Astrocyte of the hippocampus (primary cell): ENCODE measurements at places on chromosomes 16 and 17.

- peak; percentile 36 for DNase-seq
Measured at GRCh38 chr17:81831957-81832607, 1.0 kb downstream of the MCRIP1 start.

DNA sequence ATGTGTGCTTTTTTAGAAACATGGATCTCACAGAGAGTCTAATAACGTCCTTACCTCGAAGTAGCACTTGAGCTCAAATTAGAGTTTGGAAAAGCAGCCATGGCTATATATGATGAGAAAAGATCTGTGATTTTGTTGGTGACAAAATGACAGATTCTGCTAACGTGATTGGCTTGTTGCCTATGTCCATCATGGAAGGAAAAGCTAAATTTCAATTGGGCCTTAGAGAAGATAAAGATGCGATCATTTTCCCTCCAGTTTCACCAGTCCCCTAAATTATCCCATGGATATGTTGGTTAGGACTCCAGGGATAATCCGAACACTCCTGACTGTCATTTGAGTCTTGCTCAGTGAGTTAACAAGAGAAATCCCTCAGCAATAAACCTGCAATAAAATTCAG, 175.8 kb downstream of the C16orf95 start:
- no peak for DNase-seq

GRCh38 chr16:79430191-79430678, 170.3 kb downstream of the MAF start:
- DNase-seq = no peak

GRCh38 chr17:69170377-69170776, 28.7 kb upstream of the ABCA6 start:
- DNase-seq = no peak

GRCh38 chr16:13052431-13052830, 151.0 kb downstream of the SHISA9 start:
- DNase-seq = no peak

GRCh38 chr16:65538976-65539375, 417.1 kb upstream of the CDH11 start:
- peak; percentile 39 for DNase-seq

DNA sequence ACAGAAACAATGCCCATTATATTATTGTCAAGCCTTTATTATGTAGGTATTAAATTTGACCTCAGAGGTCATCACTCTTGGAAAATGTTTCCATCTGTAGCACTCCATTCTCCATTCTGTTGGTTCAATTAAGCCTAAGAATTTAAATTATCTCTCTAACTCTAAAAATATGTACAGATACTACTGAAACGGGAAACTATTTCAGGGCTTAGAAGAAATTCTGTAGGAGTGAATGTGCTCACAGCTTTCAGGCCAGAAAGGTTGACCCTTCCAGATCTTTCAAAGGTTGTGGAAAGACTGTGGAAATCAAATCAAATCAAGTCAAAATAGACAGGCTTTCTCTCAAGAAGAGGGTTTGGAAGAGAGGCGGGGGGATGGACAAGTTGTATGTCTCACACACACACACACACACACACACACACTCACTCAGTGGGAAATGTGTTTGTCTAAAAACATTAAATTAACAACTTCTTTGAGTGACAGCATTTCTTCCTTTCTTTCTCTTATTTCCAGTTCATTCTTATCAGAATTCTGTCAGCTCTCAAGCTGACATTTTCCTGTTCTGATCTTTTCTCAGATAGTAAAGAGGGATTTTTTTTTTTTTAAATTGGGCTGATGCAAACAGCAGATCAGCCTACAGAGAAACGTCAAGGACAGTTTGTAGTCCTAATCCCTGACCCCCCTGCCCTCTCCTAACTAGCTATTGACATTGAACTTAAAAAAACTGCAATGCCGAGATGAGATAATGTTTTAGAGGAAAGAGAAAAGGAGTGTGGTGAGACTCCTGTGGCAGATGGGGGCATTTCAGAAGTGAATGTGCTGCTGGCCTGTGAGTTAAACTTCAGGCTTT, 139.0 kb upstream of the ZFHX3 start:
- no peak for DNase-seq

DNA sequence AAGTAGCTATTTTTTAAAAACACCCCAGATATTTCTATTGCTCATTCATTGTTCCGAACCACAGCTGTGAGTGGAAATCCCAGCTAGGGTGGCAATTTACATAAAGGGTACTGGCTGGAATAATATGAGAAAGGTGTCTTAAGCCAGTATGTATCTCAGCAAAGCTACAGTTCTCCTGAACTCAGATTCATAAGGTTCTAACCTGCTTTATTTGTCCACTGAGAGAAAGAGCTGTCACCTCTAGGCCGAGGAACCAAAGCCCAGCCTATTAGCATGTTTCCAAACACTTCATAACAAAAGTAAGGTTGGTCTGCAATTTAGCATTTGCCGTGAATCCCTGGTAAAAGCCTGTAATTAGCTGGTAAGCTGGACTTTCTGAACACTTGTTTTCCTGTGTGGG, 57.0 kb upstream of the CLEC19A start:
- DNase-seq = peak; percentile 47

DNA sequence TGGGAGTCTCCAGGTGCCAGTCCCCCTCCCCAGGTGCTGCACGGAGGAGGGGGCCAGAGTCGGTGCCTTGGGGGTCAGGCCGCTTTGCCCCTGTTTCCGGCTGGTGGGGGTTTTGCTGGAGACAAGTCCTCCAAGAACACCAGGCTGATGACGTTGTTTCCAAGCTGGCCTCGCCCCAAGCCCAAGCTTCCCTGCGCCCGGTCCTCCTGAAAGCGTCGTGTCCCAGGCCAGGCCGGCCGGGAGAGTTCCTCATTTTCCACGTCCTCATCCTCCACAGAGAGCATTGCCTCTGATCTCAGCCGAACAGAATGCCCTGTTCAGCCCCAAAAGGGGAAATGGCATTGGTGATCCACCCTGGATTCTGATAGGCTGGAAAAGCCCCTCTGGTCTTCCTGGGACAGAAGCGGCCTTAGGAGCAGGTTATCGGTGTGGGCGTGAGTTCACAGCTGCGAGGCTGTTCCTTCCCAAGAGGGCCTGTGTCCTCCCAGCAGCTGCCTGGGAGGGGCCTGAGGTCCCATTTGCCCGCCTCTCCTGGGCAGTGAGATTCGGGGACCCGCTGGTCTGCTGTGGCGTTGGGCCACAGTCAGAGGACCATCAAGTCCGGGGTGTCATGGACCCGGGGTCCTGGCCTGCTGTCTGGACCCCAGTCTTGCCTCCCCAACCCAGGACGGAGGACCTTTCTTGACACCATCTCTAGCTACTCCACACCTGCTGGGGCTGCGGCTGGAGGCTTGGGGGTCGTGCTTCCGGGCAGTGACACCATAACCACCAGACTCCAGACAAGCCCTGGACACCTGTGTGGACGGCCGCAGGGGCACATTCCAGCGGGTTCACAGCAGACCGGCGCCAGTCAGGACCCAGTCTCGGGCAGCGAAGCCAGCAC, 7.1 kb downstream of the SOX8 start:
- no peak for DNase-seq

- DNase-seq = no peak
Measured at GRCh38 chr16:64808474-64808873, 313.4 kb downstream of the CDH11 start.

- no peak for DNase-seq
Measured at GRCh38 chr17:47690121-47690520, 3.8 kb upstream of the TBKBP1 start.

- DNase-seq = peak; percentile 71
Measured at GRCh38 chr16:1773703-1774447, 941 bp upstream of the MRPS34 start.

DNA sequence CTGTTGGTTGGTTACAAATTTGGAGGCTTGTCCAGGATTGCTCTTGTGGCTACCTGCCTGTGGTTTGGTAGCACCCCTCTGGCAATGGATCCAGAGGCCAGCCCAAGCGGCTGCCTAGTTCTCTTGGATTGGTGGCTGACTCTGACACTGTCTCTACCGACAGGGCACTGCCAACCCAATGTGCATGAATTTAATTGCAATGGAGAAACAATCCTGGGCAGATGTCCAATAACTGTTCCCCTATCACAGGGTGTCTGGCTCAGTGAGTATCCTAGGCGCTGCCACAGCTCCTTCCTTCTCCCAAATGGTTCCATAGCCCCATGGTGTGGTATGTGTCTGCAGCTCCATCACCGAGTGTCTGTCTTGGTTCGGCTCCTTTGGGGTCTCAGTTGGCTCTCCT, 19.5 kb downstream of the N4BP1 start:
- no peak for DNase-seq

DNA sequence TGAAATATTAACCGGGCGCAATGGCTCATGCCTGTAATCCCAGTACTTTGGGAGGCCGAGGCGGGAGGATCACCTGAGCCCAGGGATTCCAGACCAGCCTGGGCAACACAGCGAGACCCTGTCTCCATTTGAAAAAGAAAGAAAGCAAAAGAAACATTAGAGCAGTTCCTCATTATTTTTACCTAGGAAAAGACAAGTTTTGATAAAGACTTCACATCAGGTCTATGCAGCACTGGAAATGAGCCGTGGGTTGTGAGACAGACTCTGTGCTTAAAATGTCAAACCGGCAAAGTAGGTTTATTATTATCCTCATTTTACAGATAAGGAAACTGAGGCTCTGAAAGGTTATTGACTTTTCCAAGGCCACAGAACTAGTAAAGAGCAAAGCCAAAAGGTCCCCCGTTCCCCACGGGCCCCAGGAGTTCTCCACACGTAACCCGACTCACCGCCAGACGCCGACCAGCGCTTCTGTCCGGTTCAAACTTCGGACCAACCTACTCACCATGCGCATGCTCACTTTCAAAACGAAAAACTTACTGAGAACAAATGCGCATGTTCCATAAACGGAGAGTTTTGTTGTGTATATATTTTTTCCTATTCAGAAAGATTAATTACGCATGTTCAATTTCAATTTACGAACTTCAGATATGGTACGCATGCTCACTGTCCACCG, 356 bp downstream of the TUBD1 start:
- no peak for DNase-seq

GRCh38 chr16:2709588-2709984, 10.4 kb downstream of the PRSS27 start:
- DNase-seq = no peak

DNA sequence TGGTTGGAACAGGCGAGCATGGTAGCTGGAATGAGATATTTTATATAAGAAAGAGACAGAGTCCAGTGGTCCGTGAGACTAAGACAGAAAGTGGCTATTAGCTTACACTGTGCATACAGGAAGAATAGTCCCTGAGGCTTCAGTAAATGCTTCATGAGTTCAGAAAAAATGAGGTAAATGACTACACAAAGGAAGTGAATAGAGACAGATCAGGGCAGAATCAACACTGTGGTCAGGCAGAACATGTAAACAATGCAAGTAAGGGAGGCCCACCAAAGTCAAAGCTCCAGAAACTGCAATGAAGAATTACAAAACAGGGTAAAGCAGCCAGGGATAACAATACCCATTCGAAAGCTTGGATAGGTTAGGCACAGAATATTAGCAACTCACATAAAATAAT, 4.8 kb downstream of the ABCA10 start:
- DNase-seq = peak; percentile 20
